ENCODE measurements at places on chromosomes 12 and 14. TPM values are rescaled to one million over a fixed set of nuclear protein-coding genes. Genes with fewer than 3 reads are reported as not detected.

BMP4 gene
- 101 TPM for total RNA-seq

TAS2R20 gene
- total RNA-seq = 1.7 TPM

LRRC10 gene
- not detected for total RNA-seq

FOXN4 gene
- total RNA-seq = not detected

BATF gene
- not detected for total RNA-seq

KRT73 gene
- total RNA-seq = 0.77 TPM

ALG10B gene
- total RNA-seq = 0.44 TPM

MYBPC1 gene
- total RNA-seq = not detected

ASCL1 gene
- total RNA-seq = not detected

DNA sequence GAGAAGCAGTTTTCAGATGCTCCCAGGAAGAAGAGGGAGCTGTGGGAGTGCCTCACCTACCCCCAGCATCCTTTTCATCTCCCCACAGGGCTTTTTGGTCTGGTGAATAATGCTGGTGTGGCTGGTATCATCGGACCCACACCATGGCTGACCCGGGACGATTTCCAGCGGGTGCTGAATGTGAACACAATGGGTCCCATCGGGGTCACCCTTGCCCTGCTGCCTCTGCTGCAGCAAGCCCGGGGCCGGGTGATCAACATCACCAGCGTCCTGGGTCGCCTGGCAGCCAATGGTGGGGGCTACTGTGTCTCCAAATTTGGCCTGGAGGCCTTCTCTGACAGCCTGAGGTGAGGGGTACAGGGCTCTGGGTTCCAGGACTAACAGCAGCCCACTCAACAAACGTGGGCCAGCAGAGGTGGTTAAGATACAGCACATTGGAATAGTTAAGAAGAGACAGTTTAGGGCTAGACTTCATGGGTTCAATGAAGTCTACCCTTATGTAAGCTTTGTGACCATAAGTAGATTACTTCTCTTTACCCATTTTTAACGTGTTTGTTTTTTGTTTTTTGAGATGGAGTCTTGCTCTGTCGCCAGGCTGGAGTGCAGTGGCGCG, 1.5 kb downstream of the RDH5 start:
- DNase-seq = no peak

DNA sequence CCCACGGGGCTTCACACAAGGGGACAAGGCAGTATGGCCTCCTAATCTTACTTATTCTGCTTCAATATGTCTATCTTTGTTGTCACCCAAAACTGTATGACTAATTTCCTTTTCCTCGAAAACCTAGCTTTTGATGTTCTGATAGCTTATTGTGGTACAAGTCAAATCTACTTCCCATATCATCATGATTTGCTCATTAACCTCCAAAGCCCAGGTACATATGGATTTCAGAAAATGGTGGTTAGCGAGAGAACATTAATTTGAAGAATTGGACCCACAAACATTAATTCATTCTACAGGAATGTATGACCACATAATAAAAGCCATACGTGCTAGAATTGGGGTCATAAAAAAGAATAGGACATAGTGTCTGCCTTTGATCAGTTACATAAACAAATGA, 412.5 kb downstream of the CCDC91 start:
- no peak for DNase-seq

- no peak for DNase-seq
Measured at GRCh38 chr14:82562881-82563280, 1029.2 kb upstream of the SEL1L start.

DNA sequence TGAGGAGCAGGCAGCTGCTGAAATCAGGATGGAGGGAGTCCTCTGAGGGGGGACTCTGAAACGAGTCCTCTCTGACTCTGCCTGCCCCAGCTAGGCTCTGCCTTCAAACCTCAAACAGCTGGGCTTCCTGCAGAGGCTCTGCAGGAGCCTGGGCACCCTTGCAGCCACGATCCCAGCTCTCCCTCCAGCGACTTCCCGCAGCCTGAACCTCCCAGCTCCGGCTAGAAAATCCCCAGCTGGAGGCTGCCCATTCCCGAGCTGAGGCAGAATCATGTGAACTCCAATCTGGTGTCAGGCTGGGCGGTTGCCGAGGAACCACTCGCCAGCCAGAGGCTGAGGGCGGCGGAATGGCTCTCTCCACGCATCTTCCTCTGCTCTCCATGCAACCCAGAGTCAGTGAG, at the start of gene GPR68:
Gene GPR68 (minus strand): TSS at position 204 of the 401 bp plus-strand sequence. CDS start 9,654 bp downstream, outside the sequence.
- DNase-seq = no peak

DNA sequence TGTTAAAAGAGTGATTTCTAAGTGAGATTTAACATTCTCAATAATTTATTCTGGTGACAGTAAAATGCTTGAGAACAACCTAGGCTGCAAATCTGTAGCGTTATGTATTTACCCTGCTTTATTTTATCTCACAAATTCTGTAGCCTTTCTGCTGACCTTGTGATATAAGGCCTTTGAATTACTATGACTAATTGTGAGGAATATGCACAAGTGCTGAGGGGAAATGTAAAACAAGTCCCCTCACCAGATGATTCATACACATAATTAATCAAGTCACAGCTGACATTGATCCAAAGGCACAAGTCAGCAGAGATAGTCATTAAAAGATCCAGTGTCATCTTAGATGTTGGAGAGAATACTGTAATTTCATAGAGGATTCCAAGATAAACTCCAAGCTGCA, 992.7 kb upstream of the USP15 start:
- no peak for DNase-seq

DNA sequence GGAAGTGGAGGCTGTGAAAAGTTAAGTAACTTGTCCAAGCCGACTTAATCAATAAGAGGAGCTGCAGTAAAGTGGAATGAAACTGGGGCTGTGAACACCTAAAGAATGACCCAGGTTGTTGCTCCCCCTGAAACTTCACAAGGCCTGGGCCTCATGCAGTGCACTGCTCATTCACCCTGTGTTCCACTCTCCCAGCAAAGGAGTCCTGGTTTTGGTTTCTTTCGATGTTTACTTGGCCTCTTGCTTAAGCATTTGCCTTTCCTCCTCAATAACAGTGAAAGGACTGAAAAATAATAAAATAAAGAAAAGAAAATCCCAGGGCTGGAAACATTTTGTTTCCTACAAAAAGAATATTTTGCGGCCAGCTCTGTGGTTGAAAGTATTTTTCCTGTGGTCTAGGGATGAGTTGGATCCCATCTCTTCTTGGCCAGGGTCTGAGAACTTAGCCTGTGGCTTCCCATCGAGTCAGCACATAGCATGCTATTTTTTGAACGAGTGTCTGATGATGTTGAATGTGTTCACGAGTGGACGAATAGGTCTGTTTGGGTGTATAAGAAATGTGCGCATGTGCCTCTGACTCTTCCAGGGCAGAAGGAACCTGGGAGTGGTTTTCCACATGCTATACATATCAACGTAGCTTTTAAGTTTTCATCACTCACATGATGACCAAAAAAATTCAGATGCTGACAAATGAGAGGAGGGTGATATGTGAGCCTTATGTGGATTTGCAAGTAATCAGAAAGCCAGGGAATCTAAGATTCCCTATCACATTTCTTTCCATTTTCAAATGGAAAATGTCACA, 349.8 kb downstream of the ZFP36L1 start:
- no peak for DNase-seq

GRCh38 chr12:46373301-46374296, 1.0 kb upstream of the SLC38A2 start:
- peak; percentile 67 for DNase-seq

DNA sequence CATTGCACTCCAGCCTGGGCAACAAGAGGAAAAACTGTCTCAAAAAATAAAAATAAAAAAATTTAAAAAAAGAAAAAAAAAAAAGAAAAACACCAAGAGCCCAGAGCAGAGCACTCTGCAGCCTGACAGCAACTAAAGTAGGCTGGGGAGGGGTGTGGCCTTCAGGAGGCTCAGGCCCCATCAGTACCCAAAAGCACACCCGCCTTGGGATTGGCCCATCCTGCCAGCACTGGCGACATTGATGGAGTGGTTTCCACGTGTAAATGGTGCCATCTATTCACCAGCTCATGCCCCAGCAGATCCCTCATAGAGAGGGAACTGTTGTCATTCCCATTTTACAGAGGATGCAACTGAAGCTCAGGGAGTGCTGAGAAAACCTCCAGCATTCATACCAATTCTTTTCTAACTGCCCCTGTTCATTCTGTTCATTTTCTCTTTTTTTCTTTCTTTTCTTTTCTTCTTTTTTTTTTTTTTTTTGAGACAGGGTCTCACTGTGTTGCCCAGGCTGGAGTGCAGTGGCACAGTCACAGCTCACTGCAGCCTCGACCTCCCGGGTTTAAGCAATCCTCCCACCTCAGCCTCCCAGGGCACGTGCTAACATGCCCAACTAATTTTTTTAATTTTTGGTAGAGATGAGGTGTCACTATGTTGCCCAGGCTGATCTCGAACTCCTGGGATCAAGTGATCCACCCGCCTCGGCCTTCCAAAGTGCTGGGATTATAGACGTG, 89.3 kb downstream of the IRF2BPL start:
- no peak for DNase-seq

DNA sequence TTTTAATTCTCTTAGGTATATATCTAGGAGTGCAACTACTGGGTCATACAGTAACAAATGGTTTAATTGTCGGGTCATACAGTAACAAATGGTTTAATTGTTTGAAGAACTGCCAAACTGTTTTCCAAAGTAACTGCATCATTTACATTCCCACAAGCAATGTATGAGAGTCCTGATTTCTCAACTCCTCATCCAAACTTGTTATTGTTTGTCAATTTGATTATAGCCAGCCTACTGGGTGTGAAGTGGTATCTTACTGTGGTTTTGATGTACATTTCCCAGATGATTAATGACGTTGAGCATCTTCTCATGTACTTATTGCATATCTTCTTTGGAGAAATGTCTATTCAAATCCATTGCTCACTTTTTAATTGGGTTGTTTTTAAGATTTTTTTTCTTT, 67.6 kb upstream of the CFL2 start:
- DNase-seq = no peak

- peak; percentile 33 for DNase-seq
Measured at GRCh38 chr12:79344855-79345847, 345.6 kb downstream of the PAWR start.

GRCh38 chr14:98112194-98112780, 1159.7 kb downstream of the BCL11B start:
- no peak for DNase-seq

DNA sequence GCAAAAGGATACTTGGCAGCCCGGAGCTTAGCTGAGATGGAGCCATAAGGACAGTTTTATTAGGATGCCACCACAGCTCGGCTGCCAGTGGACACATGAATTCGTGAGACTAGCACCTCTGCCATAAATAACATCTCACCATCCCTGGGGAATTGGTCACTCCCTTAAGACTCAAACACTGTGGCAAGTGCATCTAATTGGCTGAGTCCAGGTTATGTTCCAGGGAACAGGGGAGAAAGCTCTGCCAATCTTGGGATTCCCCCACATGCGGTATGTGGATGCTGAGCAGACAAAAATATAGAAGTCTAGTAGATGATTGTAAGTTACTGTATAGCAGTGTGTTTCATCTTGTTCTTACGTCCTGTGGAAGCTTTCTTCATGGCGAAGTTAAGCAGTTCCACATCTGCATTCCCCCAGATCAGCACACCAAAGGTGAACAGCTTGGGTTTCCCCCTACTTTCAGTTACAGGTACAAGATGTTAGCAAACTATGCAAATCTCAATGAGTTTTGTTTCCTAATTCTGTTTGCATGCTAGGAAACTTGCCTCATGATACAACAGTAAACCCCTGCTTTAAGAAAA, 131.1 kb downstream of the ETV6 start:
- DNase-seq = no peak

Data from endothelial cell (in vitro differentiated cells).